ENCODE measurements at places on chromosomes 2 and 18. TPM values are rescaled to one million over a fixed set of nuclear protein-coding genes. Genes with fewer than 3 reads are reported as not detected.

Gene REG1B
- not detected for total RNA-seq

Gene DSG3
- total RNA-seq, result not detected

Gene GPR75
- 6.9 TPM for total RNA-seq

Gene ANKRD62
- total RNA-seq, result not detected

Gene TMEFF2
- total RNA-seq, result not detected

Gene ZAP70
- total RNA-seq, result 96.1 TPM

Gene CFAP65
- total RNA-seq, result not detected

Gene ADCY3
- total RNA-seq, result 61.5 TPM

DNA sequence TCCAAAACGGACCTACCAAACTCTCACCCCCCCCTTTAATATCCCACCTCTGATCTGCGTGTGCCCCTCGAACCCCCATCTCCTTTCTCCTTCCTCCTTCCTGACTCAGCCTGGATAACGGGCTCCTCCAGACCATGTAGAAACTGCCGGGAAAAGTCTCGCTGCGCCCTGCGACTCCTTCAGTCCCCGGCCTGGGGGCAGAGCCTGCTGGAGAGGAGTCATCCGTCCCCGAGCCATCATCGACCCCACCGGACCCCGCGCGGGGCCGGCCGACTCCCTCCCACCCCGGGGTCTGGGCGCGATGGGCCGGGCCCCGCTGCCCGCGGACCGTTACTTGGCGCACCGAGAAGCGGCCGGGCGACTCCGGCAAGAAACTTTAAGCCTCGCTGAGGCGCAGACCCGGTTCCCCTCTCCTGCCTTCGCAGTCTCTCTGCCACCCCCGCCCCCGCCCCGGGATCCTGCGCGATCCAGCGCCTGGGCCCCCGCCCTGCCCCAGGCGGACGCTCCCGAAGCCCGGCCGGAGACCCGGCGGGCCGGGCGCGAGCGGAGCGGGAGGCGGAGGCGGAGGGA is 3.4 kb downstream of the ZEB2 start:
- DNase-seq, result peak; percentile 90

GRCh38 chr18:46028536-46028891 is 43.5 kb downstream of the PSTPIP2 start:
- no peak for DNase-seq

DNA sequence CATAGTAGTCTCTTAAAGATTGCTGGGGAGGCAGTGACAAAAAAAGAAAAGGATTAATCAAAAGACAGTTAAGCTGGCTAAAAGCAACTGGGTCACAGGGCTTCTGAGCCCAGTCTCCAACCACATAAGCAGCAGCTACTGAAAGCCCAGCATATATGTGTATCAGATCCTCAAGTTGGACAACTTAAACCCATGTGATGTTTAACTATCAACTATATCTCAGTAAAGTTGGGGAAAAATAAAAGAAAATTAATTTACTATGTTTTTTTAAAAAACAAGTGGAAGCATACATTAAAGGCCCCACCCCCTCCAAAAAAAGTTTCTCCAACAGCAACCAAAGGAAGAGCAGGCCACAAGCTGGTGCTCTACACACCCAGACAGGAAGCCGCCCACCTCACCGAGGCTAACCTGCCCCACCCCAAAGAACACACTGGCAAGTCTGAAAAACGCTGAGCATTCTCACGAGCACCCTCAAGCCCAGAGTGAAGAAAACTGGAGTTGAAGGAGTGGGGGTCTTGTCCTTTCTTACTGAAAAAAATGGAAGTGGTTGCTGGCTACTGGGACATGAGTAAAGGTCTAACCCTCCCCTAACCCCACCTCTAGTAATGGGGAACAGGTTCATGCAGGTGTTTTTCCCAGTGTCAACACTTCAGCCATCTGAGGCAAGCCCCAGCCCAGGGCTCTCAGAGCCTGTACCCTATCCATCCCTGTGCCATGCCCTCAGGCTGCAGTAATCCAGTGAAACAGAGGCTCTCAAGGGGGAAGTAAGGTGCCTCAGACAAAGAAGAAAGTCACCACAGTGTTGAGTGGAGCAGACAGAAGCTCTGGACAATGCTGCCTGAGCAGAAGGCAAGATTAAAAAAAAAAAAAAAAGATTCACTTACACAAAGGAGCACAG is 106.3 kb downstream of the GYPC start:
- no peak for DNase-seq

DNA sequence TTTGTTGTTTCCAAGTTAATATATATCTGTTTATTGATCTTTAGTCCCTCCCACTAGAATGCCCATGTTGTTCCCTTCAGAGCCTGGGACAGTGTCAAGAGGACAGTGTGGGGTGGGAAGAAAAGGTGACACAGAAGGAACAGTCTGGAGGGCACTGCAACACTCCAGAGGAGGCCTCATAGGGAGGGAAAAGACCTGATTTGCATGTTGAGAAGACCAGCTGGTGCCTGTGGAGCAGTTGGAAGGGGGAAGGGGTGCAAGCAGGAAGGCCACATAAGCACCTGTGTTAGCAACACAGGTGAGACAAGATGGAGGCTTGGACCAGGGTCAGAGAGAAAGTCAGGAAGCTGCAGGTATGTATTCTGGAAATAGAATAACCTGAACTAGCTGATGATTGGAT is 48.1 kb upstream of the FHOD3 start:
- DNase-seq, result no peak

DNA sequence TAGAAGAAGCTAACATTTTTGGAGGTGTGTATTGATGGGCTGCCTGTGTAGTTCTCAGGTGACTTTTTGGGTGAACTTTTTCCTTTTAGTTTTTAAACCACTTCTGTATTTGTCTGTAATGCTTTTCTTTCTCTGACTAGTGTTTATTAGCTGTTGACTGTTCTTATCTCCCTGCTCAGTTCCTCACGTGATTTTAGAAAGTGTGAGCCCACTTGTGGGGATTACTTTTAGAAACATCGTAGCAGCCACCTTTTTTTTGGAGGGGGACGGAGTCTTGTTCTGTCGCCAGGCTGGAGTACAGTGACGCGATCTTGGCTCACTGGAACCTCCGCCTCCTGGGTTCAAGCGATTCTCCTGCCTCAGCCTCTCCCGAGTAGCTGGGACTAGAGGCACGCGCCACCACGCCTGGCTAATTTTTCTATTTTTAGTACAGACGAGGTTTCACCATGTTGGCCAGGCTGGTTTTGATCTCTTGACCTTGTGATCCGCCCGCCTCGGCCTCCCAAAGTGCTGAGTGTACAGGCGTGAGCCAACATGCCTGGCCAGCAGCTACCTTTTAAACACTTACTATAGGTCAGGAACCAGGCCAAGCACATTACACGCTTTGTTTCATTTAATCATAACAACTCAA is 9.2 kb upstream of the CDKL4 start:
- no peak for DNase-seq

GRCh38 chr2:176129813-176130146 is 275 bp downstream of the HOXD8 start:
- DNase-seq, result peak; percentile 77

- no peak for DNase-seq
These were observed 43.4 kb downstream of the CERS6 start for GRCh38 chr2:168499500-168499899.

DNA sequence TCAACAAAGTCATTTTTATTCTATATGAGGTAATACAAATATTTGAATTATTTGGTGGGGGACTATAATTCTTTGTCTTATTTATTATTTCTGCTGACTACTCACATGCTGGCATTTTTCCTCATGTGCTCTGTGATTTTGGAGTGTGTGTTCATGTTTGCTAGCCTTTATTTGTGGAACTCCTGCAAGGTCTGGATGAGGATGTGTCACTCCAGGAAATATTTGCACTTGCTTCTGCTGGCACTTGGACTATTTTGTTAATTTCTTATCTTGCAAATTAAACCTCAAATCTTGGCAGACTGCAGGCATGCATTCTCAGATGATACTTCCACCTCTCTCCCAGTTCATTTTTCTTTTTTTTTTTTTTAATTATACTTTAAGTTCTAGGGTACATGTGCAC is 34.1 kb downstream of the POLI start:
- DNase-seq, result no peak

- DNase-seq, result no peak
These were observed 96.9 kb downstream of the AAK1 start for GRCh38 chr2:69546646-69547045.

GRCh38 chr2:144472911-144473310 is 47.0 kb downstream of the ZEB2 start:
- DNase-seq, result no peak

DNA sequence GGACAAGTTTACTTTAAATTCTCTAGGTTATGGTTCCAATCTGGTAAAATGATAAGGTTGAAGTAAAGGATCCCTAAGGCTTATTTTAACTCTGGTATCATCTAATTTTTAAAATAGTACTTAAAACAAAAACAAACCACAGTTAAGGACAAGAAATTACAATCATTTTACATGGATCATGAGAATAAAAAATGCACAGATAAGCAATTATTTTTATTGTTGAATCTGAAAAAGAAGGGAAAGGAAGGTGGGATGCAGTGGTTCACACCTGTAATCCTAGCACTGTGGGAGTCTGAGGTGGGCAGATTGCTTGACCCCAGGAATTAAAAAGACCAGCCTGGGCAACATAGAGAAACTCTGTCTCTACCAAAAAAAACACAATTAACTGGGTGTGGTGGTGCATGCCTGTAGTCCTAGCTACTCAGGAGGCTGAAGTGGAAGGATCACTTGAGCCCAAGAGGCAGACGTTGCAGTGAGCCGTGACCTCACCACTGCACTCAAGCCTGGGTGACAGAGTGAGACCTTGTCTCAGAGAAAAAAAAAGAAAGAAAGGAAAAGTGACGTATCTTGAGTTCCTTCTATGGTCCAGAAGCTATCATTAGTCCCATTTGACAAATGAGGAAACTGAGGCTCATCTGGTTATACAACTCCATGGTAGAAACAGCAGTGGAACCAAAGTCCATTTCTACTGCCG is 2.5 kb downstream of the TNFAIP6 start:
- DNase-seq, result no peak

- peak; percentile 55 for DNase-seq
These were observed 107.4 kb downstream of the CLIP4 start for GRCh38 chr2:29222381-29223179.
